ENCODE measurements at places on chromosomes 13 and 19.

DNA sequence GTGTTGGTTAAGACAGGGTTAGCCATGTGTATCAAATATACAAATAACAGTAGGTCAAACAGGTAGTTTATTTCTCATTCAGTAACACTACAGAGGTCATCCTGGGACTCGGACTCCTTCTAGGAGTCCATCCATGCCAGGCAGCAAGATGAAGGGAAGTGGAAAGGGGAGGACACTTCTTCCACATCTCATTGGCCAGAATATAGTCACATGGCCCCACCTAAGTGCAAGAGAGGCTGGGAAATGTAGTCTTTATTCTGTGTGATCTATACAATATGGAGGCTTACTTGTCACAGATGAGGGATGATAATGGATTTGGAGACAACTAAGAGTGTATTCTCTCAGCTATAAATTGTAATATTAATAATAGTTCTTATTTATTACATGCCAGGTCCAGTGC is 31.1 kb downstream of the RDH8 start:
- no peak for DNase-seq

DNA sequence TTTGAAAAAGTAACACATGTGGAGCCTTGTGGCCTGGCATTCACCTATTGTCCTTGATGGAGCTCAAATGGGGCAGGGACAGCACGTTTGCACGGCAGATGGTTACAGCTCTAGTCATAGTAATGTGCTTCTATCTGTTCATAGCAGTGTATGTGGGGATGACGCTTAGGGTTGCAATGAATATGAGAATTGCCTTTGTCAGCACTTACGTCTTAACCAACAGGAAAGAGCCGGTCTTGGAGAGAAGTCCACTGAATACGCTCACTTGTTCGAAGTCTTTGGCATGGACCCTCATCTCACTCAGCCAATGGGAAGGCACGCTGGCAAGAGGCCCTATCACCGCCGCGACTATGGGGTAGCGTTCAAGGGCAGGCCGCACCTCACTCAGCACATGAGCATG is 18.9 kb upstream of the OR7D2 start:
- no peak for DNase-seq

GRCh38 chr19:28989739-28990138 is 223.2 kb downstream of the UQCRFS1 start:
- no peak for DNase-seq

- no peak for DNase-seq
Measured at GRCh38 chr13:111943229-111943795, 123.6 kb upstream of the SOX1 start.

- no peak for DNase-seq
Measured at GRCh38 chr13:31793246-31793645, 53.9 kb downstream of the RXFP2 start.

DNA sequence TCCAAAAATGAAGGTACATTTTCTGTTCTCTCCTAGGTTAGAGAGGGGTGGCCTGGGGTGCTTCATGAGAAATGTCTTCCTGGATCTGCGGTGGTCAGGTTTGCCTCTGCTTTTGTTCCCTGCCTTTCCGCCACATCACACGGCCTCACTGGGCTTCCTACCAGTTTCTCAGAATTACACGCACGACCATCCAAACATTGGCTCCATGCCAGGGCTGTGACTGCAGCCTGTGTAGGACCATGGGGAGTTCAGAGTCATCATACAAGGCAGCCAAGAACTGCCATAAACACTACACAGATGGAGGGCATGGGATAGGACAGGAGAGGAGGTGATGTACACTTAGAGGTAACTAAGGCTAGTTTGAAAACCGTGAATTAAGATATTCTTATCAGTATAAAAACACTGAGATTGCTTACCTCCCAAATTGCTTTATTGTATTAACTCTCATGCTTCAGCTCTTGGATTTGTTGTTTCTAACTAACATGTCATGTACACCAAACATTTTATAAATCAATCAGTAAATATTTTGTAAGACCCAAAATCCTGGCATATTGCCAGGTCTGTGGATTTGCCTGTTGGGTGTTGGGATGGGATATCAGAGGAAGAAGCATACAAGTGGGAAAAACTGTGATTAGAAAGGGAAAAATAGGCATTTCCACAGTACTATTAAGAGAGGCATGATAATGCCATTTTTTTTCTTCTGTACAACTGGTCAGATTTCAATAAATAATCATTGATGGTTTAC is 45.2 kb downstream of the CDADC1 start:
- DNase-seq = no peak

DNA sequence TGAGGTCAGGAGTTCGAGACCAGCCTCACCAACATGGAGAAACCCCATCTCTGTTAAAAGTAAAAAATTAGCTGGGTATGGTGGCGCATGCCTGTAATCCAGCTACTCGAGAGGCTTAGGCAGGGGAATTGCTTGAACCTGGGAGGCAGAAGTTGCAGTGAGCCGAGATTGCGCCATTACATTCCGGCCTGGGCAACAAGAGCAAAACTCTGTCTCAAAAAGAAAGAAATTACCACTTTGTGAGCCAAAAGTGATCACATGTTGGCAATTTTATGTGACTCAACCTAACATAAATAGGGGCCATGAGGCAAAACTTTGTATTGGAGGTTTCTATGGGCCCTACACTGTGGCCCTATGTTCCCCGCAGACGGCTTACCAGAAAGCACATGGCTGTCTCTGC is 72.2 kb downstream of the MAP4K1 start:
- no peak for DNase-seq

- peak; percentile 96 for DNase-seq
Measured at GRCh38 chr19:10835754-10836478, at the start of gene TMED1. Gene TMED1 (minus strand): TSS chr19:10836212. CDS start chr19:10836191, 21 bp downstream.

DNA sequence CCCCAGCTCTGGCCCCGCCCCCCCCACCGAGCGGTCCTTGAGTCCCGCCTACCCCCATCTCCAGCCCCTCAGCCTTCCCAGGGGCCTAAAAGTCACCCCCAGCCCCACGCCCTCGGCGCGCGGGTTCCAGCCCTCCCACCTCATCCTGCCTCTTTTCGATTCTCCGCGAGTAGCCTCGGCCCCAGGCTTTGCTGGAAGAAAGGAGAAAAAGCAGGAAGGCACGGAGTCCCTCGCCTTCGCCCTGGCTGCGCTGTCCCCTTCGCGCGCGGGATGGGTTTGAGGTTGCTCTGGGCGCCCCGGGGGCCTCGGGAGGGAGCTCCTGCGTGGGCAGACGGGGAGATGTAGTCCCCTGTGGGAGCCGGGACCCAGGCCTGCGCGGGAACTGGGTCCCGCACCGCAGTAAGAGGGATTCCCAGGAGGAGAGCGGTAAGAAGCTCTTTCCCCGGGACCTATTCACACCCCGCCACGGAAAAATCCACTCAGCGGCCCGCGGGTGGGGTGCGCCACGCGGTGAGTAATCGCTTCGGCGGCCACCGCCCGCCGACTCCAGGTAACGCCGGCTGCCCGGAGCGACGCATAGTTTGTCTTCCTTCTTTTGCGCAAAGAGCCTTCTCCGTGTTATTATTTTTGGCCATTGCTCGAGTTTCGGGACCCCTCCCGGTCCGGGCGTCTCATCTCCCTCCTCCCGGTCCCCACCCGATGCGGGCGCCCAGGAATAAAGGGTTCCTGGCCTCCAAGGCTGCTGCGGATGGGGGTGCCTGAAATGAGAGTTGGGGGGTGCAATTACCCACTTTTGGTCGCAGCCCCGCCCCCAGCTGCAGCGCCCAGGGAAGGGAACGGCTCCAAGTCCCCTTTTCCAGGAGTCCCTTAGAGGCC is 865 bp upstream of the CRLF1 start:
- DNase-seq = no peak

DNA sequence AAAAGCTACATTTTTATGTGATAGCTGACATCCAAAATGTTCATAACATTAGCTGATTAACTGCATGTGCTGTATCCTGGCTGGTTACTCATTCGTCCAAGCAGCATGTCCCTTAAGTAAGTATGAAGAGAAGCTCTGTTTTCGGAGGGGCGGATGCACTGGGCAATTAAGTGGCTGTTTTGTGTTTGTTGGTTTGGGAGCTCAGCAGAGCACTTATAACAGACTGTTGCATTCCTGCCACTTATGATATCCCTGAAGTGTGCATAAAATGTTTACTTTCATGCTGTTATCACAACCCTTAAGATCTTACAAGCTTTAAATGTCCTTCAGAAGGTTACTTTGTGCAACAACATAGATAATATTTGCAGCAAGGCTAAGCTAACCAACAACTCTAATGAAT is 264.1 kb downstream of the NALCN start:
- DNase-seq = no peak

DNA sequence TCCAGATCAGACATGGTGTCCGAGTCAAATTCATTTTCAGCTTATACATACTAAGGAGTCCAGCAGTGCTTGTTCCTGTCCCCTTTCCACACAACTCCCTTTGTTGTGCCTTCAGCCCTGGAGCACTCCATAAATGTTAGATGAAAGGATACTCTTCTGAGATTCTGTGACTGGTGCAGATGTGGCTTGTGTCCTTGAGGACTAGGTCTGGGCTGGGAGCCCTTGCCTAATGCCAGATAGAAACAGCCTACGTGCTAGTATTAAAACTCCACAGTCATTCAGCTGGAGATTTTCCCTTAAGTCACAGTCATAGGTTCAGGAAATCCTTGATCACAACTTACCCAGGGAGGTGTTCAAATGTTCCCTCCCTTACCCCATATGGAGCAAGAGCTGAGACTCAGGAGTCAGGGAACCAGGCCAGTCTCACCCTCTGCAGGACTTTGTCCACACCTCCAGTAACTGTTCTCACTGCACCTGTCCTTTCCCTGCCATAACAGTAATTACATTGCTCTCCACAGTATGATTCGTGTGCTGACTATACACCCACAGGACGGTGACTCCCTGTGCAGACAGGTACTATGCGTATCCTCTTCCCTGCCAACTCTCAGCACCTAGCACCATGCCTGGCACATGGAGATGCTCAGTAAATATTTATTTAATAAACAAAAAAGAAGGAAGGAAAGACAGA is 15.5 kb upstream of the SERPINE3 start:
- no peak for DNase-seq

GRCh38 chr19:2282862-2283237 is 875 bp upstream of the PEAK3 start:
- DNase-seq = no peak

DNA sequence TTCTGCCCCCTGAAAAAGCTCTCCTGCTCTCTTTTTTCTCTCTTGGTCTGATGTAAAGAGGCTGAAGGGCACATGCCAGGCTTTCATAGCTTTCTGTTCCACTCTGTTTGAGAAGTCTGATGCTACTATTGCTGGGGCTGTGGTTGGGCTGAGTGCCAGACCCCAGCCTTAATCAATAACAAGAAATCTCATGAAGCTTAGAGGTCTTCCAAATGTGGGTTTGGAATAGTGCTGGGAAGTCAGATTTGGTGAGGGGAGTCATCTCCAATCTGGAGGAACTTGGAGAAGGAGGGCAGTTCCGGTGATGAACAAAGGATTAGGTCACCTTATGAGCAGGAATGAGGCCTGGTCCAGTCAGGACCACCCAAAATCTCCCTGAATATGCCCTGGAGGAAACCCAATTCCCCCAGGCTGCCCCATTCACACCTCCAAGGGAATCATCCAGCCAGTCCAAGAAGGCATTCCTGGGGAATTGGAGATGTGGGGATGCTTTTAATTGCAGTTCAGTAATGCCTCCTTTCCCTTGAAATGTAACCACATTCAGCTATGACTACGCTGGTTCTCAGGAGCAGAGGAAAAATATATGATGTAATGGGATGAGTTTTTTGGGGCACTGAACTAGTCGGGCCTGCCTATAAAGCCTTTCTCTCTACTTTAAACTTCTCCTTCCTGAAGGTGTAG is 102.0 kb downstream of the STARD13 start:
- DNase-seq = no peak

- DNase-seq = no peak
Measured at GRCh38 chr19:7168941-7169340, 99.4 kb downstream of the ZNF557 start.

DNA sequence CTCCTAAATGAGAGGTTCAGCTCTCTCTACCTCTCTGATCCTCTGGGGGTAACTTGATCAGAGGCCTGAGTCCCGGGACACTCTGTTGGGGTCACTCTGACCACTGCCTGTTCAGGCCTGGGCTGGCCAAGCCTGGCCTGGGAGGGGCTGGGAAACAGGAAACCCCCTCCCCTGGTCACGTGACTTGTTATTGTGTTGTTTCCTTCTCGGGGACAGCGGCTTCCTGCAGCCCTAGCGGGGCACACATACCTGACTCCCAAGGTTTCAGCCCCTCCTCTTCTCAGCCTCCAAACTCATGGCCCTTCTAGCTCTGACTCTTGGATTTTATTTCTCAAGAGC is at the start of gene USHBP1:
Gene USHBP1 (minus strand): TSS at position 105 of the 339 bp plus-strand sequence. CDS start 446 bp downstream, outside the sequence.
- DNase-seq = no peak

GRCh38 chr13:80900561-80900960 is 559.6 kb upstream of the SPRY2 start:
- no peak for DNase-seq

DNA sequence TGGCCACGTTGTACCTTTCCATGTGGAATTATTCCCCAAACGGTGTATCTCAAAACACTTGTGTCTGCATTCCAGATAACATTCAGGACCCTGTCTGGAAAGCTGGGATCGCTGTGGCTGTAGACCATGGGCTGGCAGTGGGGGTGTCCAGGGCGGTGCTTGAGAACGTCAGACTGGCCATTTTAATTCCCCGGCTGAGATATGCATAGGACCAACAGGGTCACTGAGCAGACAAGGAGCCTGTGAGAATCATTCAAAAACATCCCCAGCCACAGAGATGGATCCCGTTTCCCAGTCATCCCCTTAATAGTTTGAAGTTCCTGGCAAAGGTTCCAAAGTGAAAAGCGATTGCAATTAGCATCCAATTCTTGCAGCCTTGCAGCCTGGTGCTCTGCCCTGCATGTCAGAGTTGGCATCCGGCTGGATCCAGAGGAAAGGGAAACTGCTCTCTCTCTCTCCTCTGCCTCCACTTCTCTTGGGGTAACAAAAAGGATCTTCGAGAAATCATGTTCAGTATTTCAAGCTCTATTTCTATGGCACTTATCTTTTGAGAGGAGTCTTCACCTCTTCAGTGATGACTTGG is 41.6 kb downstream of the IFT88 start:
- no peak for DNase-seq

DNA sequence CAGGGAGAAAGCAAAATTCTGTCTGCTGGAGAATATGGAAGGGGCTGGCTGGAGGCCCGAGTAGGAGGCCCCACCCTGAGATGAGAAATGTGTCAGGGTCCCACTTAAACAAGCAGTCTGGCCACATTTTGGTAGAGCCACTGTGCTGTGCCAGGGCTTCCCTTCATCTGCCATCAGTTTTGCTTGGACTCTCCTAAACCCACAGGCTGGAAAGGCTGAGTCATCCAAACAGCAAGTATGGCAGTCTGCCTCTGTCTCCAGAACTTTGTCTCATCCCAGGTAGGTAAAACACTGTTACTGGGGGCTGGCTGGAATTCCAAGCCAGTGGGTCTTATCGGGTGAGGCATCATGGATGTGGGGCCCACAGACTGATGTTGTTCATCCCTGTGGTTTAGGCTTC is 1390.6 kb downstream of the UQCRFS1 start:
- no peak for DNase-seq

GRCh38 chr19:17512574-17512939 is 1.1 kb downstream of the PGLS start:
- no peak for DNase-seq
